ENCODE measurements at places on chromosomes 11 and 22. TPM values are rescaled to one million over a fixed set of nuclear protein-coding genes. Genes with fewer than 3 reads are reported as not detected.

- DNase-seq = no peak
Measured at GRCh38 chr11:19493446-19494213, 219.0 kb upstream of the NAV2 start.

The PRR33 gene
- not detected for total RNA-seq

DNA sequence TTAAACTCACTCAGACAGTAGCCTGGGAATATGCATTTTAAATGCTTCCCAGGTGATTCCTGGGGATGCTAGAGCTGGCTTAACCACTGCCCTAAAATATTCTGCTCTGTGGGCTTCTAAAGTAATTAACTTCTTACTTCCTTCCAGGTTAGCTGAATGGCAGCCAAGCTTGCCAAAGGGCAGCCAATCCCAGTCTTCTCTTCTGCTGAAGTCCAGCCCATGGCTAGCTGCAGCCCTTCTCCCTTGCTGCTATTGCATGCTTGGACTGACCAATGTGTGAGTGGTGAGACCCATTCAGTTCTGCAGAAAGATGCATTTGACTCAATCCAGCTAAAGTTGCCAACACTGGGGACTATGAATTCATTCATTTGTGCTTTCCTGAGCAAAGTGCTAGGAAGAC is 411.9 kb downstream of the SOX6 start:
- no peak for DNase-seq

GRCh38 chr22:34847072-34847471 is 218.9 kb upstream of the ISX start:
- no peak for DNase-seq

DNA sequence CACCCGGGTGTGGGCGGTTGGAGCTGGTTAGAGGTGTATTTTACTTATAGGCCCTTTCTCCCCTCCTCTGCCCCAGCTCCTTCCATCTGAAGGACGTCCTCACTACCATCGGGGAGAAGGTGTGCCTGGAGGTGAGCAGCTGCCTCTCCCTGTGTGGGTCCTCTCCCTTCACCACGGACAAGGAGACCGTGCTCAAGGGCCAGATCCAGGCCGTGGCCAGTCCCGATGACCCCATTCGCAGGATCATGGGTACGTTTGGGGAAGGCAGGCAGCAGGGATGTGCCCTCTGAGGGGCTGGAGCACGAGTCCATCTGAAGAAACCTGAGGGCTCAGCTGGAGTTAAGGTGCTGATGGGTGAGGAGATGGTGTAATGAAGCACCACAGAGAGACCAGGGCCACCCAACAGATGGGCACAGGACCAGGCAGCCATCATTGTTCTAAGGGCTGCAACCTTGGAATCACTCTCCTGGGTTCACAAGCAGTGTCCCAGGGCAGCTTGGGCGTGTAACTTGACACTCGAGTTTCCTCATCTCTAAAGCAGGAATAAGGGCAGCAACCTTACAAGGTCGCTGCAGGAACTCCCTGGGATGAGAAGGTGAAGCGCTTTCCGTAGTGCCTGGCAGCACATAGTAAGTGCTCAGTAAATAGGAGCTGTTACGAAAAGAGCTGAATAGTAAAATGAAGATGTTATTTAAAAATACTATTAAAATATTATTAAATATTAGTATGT is 29.4 kb downstream of the TCP11L1 start:
- DNase-seq = no peak

DNA sequence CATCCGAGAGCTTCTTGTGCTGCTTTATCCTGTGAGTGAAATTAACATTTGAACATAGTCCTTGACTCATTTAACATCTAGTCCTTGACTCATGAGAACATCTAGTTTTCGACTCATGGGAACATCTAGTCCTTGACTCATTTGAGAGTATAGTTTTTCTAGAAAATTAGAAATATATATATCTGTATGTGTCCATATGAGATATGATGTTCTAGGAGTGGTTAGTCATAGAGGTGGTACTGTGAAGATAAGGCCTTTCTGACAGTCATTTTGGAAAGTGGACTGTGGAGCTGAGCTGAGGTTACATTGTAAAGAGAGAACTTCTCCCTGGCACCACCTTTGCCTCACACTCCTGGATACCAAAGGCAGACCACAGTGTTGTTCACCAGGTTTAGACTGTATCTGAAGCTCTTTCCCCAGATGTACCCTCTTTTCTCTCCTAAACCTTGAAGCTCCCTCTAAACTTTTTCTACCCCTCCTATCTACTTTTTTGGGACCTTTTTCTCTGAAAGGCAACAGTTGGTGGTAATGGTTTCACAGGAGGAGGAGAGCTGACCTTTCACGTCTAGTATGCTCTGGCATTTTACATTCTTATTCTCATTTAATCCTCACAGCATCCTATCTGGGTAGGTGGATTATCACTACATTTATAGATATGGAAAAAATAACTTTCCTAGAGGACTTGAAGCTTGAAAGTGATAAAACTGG is 67.2 kb downstream of the PPP2R1B start:
- DNase-seq = no peak

DNA sequence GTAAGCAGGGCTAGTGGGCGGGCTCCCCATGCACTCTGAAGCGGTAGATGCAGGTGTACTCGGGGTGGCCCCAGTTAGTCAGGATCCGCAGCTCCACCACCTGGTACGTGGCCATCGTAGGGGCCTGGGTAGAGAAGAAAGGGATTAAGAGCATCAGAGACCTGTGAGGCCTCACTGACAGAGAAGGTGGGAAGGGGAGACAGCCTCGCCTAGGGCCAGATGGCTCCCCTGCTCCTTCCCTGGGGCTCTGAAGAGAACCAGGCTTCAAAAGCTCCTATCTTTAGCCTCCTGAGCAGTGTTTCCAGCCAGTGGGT is 19.6 kb downstream of the SUN2 start:
- no peak for DNase-seq

DNA sequence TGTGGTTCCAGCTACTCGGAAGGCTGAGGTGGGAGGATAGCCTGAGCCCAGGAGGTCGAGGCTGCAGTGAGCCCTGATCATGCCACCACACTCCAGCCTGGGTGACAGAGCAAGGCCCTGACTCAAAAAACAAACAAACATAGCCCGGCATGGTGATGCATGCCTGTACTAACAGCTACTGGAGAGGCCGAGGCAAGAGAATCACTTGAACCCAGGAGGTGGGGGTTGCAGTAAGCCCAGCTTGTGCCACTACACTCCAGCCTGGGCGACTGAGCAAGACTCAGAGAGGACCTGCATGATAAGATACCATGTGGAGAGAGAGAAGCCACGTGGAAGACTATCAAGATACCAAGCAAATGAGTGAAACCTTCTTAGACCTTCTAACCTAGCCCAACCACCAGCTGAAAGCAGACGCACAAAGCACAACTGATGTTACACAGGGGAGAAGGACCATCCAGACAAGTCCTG is 36.1 kb downstream of the AMBRA1 start:
- DNase-seq = no peak

DNA sequence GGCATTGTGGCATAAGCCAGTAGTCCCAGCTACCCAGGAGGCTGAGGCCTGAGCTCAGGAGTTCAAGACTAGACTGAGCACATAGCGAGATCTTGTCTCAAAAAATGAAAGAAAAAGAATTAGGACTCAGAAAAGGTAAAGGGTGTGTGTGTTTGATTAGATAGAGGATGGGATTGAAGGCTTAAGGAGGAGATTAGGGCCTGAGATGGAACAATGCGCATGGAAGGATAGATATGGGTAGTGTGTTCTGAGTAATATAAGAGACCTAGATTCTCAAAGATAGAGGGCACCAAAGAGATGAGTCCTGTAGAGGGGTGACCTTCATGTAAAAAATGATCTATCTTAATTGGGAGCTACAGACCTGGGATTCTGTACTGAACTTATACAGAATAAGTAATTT is 17.3 kb upstream of the RAB30 start:
- no peak for DNase-seq

The CLP1 gene
- total RNA-seq = 31.1 TPM

GRCh38 chr11:16408619-16409018 is 52.3 kb upstream of the SOX6 start:
- no peak for DNase-seq

The PLET1 gene
- not detected for total RNA-seq

DNA sequence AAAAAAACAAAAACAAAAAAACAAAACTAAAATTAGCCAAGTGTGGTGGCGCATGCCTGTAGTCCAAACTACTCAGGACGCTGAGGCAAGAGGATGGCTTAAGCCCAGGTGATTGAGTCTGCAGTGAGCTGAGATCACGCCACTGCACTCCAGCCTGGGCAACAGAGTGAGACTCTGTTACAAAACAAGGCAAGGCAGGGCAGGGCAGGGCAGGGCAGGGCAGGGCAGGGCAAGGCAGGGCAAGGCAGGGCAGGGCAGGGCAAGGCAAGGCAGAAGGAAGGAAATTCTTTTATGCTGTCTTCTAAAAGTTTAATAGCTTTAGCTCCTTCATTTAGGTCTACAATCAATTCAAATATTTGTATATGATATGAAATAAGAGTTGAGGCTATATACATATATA is 50.1 kb upstream of the RASSF10 start:
- no peak for DNase-seq

- no peak for DNase-seq
Measured at GRCh38 chr11:133204158-133204557, 328.1 kb downstream of the OPCML start.

The GLYAT gene
- not detected for total RNA-seq

GRCh38 chr11:131808470-131808869 is 438.1 kb downstream of the NTM start:
- DNase-seq = no peak

DNA sequence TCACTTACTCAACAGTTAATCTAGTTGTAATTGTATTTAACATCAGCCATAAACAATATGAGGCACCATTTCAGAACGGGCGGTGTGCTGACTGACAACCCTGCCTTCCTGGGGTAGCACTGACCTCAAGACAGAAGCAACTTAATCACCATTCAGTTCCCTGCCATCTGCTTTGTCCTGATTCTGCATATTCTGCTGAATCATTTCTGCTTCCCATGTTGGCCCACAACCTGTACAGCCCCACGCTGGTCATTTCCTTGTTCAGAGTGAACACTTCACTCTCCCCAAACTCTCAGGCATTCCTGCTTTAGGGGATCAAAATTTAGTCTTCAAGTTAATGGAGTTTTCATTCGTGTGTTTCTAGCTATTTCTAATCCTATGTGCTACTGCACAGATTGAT is 132.3 kb upstream of the ZBED5 start:
- DNase-seq = no peak

DNA sequence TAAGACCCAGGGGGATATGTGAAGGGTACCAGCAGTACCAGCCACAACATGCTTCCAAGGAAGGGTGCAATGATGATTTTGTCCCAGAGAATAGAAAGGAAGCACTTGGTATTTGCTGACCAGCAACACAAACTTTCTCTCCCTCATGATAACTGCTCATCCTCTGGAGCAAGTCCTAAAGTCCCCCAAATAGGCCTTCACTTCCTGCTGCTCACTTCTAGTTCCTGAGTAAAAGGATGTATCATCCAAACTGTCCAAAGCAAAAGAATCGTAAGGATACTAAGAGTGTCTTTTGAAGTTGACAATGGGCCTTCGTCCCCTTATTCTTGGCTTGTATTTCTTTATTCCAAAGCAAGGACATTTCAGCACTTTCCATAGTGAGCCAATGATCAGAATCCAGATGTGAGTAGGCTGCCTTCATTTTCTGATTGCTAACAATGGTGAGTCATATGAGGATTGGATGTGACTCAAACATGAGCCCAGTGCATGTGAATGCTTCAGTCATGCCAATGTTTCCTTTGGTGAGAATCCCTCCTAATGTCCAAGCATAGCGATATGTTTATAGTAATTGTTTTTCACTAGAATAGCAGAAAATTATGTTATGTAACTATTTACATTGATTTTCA is 243.4 kb upstream of the POU2AF2 start:
- no peak for DNase-seq

The POU2AF3 gene
- 0.28 TPM for total RNA-seq

- no peak for DNase-seq
Measured at GRCh38 chr11:3722100-3722499, 50.9 kb upstream of the CHRNA10 start.

GRCh38 chr11:12963792-12964536 is 45.2 kb upstream of the RASSF10 start:
- DNase-seq = peak; percentile 87

DNA sequence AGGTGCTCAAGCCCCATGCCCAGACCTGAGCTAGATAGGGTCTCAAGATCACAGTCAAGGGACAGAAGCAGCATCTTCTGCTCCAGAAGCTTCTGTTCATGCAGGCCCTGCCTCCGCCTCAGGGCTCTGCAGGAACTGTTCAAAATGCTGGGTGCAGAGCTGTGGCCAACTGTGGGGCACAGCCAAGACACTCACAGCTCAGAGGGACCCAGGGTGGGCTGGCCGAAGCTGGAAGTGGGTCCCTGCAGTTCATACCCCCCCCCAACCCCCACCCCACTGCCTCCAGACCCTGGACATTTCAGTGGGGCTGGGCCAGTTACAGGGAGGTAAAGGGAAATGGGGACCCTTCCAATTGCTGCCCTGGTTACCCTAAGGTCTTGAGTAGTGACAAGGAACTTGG is 129.0 kb downstream of the CRYBB2 start:
- DNase-seq = no peak

- no peak for DNase-seq
Measured at GRCh38 chr22:44596396-44597125, 98.5 kb upstream of the RTL6 start.

DNA sequence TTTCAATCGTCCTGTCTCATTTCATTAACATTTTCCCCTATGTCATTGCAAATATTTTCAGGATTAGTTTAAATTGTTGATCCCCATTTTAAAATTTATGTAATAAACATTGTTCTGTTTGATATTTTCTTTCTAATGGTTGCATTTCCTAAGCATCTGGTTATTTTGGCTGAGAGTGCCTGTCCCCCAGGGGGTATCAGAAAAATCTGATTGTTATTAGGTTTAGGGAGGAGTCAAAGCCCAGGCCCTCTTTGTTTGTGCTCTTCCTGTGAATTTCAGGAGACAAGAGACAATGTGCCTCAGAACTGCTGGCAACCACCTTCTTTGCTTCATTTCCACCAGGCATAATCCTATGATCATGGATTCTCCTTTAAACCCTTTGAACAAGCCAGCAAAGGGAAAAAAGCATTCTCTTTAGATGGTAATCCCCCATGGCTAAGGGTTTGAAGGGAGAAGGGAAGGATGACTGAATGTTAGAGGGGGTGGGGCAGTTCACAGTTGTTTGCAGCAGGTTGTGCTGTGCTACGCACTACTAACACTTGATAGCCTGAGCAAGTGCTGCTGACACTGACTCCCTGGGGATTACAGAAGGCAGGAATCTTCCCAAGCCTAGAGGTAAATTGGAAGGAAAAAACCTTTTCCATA is 462.4 kb upstream of the LRRC4C start:
- no peak for DNase-seq

- no peak for DNase-seq
Measured at GRCh38 chr11:6548641-6549040, 51.6 kb downstream of the DNHD1 start.

The GTPBP1 gene
- total RNA-seq = 44.5 TPM

The OR56A1 gene
- total RNA-seq = 0.03 TPM

The CDC42BPG gene
- 4.1 TPM for total RNA-seq

DNA sequence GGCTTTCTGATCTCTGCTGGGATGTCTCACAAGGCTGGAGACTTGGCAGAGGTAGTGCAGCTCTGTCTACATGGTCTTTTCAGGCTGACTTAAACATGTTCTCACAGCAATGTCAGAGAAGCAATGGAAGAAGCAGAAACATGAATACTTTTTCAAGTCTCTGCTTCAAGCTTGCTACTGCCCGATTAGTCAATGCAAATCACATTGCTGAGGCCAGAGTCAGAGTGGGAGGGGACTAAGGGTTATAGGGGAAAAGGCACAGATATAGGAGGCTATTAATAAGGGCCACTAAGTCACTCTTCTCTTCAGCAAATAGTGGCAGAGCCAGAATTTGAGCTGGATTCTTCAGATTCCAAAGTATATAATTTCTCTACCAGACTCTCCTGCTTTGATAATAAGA is 390.5 kb downstream of the TMEM135 start:
- DNase-seq = no peak

GRCh38 chr11:14082338-14082737 is 119.8 kb downstream of the SPON1 start:
- DNase-seq = no peak

All from endothelial cell (in vitro differentiated cells).